SIG-M5 (cell line): ENCODE measurements at places on chromosomes 16 and 17.

DNA sequence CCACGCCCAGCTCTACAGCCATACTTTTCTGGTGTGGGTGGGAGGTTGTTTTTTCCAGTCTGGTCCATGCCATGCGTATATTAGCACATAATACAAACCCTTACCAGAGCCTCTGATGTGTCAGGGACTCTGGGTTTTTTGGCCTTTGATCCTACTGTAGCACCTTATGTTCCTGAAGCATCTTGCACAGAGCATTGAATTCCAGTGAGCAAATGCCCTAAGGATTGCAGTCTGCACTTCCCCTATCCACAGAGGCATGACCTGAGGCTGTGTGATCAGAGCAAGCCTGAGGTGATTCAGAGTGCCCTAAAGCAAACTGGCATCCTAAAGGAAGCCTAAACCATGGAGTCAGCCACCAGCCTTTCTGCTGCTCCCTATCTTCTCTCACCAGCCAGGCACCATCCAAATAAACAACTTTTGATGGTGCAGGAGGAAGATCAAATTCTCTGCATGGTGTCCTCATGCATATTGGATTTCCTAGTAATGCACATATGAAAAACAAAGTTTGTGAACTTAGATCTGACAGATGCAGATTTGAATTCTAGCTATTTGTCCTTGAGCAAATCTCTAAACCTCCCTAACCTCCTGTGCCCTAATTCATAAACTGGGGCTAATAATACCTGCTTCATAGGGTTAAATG lies 41.2 kb upstream of the HAS3 start:
- DNase-seq = no peak

GRCh38 chr16:52466994-52467393 lies 79.9 kb downstream of the TOX3 start:
- no peak for DNase-seq

- DNase-seq = no peak
These were observed 25.8 kb downstream of the WWP2 start for GRCh38 chr16:69787883-69788282.

DNA sequence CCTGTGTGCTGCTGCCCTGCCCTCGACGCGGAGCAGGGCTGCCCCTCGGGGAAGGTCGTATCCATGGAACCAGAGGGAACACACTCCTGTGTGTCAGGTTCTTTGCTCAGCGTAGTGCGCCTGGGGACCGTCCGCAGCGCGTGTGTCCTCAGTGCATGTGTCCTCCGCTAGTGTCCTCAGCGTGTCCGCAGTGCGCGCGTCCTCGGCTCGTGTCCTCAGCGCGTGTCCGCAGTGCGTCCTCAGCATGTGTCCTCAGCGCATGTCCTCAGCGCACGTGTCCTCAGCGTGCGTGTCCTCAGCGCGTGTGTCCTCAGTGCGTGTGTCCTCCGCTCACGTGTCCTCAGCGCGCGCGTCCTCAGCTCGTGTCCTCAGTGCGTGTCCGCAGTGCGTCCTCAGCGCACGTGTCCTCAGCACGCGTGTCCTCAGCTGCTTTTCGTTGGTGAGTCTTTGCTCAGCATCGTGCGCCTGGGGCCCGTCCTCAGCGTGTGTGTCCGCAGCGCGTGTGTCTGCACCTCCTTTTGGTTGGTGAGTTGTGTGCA lies 59.2 kb upstream of the ZNF750 start:
- no peak for DNase-seq

DNA sequence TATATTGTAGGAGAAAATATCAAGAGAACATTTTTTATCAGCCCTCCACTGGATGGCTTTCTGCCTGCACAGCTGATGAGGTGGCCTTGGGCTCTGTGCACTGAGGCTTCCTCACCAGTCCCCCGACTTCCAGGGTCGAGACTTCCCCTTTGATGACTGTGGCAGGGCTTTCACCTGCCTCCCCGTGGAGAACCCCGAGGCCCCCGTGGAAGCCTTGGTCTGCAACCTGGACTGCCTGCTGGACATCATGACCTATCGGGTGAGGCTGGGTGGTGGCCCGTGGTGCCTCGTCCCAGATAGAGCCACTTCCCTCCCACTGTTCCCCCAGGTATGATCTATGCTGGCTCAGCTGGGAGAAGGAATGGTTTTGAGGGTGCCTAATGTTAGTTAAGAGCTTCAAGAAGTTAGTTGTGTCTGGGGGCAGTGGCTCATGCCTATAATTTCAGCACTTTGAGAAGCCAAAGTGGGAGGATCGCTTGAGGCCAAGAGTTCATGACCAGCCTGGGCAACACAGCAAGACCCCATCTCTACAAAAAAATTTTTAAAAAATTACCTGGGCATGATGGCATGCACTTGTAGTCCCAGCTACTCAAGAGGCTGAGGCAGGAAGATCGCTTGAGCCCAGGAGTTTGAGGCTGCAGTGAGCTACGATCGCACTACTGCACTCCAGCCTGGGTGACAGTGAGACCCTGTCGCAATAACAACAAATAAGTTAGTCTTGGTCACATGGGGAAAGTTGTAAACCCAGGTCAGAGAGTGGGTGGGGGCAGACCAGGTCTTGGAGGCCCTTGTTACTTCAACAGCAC lies 11.8 kb downstream of the FCSK start:
- no peak for DNase-seq

GRCh38 chr17:45388604-45389325 lies 43.9 kb downstream of the ARHGAP27 start:
- DNase-seq = no peak

- DNase-seq = no peak
These were observed 7.9 kb upstream of the BAHCC1 start for GRCh38 chr17:81387100-81388090.

DNA sequence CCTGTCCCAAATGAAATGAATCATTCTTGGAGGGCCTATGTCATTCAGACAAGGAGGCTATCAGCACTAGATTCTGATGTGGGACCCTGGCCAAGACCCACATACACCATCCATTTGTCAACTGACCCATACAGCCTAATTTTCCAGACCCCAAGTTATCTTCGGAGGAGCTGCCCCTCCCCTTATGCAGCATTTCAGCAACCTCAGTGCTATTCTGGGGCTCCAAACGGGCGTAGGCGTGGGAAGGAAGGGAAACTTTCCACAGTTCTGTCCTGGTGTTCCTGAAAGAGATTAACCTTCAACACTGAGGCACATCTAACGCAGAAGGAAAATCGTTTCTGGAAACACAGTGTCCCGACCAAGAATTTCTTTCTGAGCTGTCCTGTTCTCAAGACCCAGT lies 86.7 kb downstream of the MYH11 start:
- DNase-seq = no peak

DNA sequence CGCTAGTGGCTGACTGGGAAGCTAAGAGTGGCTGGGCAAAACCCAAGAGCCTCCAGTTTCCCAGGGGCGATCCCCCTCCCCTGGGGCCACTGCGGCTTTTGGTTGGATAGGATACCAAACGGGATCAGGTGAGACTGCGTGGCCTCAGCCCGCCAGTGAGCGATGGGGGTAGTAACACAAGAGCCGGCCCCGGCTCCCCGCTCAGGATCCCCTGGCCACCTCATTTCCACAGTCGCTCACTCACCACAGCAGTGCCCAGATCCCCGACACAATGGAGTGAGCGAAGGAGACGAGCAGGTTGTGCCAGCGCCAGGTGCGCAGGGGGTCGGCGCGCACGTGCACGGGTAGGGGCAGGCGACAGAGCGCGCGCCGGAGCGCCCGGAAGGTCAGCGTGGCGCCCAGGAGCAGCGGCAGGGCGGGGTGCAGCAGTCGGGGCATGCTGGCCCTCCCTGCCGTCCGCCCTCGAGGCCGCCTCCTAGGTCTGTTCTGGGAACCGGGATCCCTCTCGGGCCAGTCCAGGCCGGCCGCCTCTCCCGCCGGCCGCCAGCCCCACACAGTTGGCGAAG lies 290 bp downstream of the TLCD1 start:
- DNase-seq = no peak

- no peak for DNase-seq
These were observed at the start of gene HOXB3 for GRCh38 chr17:48589831-48590606. Gene HOXB3, minus strand, starts transcription at chr17:48590241. Its CDS starts 37,767 bp downstream, at chr17:48552474.

- no peak for DNase-seq
These were observed 106.9 kb downstream of the SYCE1L start for GRCh38 chr16:77306075-77306474.

- DNase-seq = no peak
These were observed 9.9 kb upstream of the SOX9 start for GRCh38 chr17:72110942-72111318.

GRCh38 chr16:58658796-58659211 lies 25.8 kb downstream of the SLC38A7 start:
- peak; percentile 28 for DNase-seq

DNA sequence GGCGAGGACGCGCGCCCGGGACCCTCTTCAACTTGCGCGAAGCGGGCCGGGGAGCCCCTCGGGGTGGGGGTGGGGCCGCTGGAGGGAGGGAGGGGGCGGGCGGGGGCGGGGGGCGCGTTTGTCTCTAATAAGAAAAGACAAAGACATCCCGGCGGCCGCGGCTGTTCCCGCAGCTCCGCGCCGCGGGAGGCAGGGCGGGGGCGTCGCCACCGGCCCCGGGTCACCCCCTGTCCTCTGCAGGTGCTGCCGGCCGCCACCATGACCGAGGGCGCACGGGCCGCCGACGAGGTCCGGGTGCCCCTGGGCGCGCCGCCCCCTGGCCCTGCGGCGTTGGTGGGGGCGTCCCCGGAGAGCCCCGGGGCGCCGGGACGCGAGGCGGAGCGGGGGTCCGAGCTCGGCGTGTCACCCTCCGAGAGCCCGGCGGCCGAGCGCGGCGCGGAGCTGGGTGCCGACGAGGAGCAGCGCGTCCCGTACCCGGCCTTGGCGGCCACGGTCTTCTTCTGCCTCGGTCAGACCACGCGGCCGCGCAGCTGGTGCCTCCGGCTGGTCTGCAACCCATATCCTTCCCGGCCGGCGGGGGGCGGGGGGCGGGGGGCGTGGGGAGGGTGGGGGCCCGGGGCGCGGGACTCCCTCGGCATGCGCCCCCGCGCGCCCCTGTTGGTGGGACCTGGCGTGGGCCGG lies 714 bp downstream of the CACNA1H start:
- no peak for DNase-seq

- DNase-seq = no peak
These were observed 1.0 kb downstream of the FOXJ1 start for GRCh38 chr17:76139801-76140660.

DNA sequence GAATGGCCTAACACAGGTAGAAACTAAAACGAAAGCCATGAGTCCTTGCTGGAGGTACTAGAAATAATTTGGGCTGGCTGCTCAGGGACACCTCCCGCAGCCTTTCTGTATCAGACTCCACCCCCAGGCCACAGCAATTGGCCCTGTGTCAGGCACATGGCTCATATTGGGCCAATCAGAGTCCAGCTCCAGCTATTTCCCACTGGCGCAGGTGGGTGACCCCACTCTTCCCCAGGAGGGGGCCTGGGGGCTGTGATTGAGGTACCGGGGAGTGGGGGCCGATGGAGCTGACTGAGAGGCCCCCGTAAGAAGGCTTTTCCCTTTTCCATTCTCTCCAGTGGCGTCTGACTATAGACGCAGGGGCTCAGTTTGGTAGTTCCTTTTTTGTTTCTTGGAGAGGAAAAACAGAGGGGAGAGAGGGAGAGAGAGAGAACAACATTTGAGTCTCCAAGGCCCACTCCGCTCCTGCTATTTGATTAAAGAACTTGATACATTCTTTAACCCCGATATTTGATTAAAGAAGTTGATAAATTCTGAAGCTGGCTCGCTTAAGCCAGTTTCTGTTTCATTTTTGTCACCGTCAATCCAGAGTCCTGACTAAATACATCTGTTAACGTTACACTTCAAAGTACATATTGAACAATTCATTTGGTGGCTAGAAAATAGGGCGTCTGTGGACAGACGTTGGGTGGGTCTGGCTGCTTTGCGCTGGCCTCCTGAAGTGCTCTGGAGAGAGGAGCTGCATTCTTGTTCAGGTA lies 26.3 kb downstream of the FOXL1 start:
- DNase-seq = no peak

GRCh38 chr17:63998050-63998720 lies at the start of gene PRR29:
Gene PRR29, plus strand, starts transcription at chr17:63998351. Its CDS starts 14 bp downstream, at chr17:63998365.
- DNase-seq = no peak

- DNase-seq = no peak
These were observed 21.1 kb downstream of the ITGB4 start for GRCh38 chr17:75742337-75742736.

DNA sequence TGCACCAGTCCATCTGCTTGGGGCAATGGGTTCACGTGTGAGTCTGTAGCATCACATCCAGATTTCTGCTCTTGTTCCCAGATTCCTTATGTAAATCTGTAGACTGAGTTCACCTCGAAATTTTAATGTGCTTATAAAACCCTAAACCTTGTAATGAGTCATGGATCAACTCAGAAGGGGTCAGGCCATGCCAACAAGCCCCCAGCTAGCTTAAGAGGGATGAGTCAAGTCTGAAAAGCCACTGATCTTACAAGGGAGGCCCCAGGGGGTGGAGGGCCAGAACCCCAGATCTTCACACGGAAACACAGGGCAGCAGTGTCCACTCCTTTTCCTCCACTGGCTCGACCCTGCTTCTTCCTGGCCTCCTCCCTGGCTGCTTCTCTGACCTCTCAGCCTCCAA lies 399.1 kb upstream of the CDH5 start:
- DNase-seq = no peak

DNA sequence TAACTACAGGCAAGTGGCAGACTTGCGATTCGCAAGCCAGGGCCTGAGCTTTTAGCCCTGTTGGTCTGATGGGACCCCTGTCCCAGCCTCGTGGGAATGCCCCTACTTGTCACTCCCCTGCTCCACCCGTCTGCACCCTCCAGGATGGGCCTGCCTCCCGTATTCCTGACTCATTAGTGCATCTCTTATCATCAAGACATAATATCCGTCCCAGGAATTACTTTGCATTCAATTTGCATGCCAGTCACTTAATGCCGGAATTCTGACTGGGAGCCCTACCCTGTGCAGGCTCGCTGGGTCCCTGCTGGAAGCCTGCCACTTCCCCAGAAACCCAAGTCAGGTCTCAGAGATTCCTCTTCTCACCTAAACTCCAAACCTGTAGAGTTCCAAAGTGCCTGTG lies 3.3 kb downstream of the PRSS53 start:
- no peak for DNase-seq

DNA sequence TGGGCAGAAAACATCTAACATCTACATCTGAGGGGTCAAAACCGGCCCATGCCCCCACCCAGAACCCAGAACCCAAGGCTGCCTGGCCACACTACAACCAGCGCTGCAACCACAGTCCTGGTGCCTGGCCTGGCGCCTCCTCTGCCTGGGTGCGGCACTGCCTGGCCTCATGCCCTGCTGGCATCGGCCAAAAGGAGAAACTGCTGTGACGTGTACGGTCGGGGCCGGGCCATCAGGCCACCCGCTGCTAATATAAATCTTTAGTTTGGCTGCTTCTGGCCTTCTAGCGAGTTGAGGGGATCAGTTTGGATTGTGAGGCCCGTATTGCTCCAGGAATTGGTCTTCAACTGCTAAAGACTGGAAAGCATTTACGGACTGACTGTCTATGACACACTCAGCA lies 22.8 kb downstream of the TMEM204 start:
- DNase-seq = no peak

- no peak for DNase-seq
These were observed 27.5 kb downstream of the CEP295NL start for GRCh38 chr17:78875363-78876093.

DNA sequence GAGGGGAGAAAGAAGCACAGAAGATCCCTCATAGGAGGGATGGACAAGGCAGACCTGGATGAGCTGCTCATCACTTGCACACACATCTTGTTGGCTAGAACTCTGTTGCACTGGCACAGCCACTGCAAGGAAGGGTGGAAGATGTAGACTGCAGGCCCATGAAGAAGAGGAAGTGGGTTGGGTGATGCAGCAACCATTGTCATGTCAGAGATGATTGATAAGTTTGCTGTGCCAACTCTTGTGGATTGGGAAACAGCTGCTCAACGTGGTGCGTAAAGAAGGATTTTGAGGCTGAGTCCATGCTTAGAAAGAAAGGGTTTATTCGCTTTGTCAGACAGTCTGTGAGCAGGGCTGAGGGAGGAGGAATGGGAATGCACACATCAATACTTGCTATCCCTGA lies 161.4 kb upstream of the MPHOSPH6 start:
- DNase-seq = no peak

GRCh38 chr17:37789021-37789565 lies 44.2 kb upstream of the HNF1B start:
- no peak for DNase-seq
